ENCODE measurements at places on chromosomes 11 and 22.

GRCh38 chr22:23193882-23194281 is 13.6 kb downstream of the BCR start:
- no peak for DNase-seq

DNA sequence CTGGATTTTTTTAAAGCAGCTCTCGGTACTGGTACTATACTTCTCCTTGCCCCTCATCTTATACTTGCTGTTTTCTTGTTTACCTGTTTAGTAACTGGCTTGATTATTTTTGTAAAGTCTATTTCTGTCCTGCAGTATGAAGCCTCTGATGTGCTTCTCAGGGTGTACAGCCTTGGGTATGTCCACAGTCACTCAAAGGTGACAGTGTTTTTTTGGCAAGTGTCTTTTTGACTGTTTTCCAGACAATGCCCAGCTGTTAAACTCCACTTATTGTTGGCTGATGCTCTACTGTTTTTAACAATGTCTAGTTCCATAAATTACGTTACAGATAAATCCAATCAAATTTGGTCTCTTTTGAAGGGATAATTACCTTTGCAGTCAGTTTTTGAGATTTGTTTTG is 475.2 kb downstream of the JRKL start:
- no peak for DNase-seq

DNA sequence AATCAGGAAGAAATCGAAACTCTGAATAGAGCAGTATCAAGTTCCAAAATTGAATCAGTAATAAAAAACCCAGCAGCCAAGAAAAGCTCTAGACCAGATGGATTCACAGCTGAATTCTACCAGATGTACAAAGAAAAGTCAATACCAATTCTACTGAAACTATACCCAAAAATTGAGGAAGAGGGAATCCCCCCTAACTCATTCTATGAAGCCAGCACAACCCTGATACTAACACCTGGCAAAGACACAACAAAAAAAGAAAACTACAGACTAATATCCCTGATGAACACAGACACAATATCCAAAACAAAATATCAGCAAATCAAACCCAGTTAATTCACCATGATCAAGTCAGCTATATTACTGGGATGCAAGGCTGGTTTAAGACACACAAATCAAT is 97.7 kb downstream of the ZC3H12C start:
- no peak for DNase-seq

- no peak for DNase-seq
Observed at GRCh38 chr11:84929738-84930137, 697.4 kb downstream of the DLG2 start.

DNA sequence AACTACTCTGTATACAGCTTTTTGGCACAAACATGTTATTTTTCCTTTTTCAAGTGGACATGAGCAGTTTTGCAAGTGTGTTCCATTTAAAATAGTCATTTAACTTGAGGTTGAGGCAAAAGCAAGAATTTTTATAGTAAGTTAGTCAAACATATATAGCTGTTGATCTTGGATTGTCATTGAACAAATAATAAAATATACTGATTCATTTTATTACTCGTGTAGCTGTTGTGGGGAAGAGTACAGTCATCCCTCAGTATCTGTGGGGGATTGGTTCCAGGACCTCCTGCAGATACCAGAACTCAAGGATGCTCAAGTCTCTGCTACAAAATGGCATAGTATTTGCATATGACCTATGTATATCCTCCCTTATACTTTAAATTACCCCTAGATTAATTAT is 45.3 kb downstream of the EXT2 start:
- no peak for DNase-seq

GRCh38 chr11:66882561-66883015 is 25.7 kb downstream of the LRFN4 start:
- DNase-seq, result no peak

DNA sequence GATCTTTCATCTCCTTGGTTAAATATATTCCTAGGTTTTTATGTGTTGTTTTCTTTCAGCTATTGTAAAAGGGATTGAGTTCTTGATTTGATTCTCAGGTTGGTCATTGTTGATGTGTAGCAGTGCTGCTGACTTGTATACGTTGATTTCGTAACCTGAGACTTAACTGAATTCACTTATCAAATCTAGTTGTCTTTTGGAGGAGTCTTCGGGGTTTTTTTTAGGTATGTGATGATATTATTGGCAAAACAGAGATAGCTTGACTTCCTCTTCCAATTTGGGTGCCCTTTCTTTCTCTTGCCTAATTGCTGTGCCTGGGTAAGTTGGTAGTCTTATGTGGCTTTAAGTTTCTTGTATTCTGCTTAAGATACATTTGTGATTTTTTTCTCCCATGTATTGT is 52.8 kb downstream of the CBL start:
- no peak for DNase-seq

- DNase-seq, result no peak
Observed at GRCh38 chr22:48893288-48894063, 934.2 kb downstream of the BRD1 start.
